Glutamatergic neuron (in vitro differentiated cells): ENCODE measurements at places on chromosomes 11 and 22. TPM values are rescaled to one million over a fixed set of nuclear protein-coding genes. Genes with fewer than 3 reads are reported as not detected.
A peak's percentile ranks its signal among the peaks of the same experiment; 100 is the strongest.

The LDHAL6A gene
- total RNA-seq, result not detected

GRCh38 chr11:23704183-23704582 is 792.7 kb upstream of the LUZP2 start:
- H3K27me3 ChIP-seq, result peaks cover 3% of the 10 kb centered on the region
- no peaks in the 10 kb centered on the region for H3K4me1 ChIP-seq
- H3K36me3 ChIP-seq, result no peaks in the 10 kb centered on the region
- H3K27ac ChIP-seq, result no peak overlapping the region
- no peak for DNase-seq

The RFPL3 gene
- not detected for total RNA-seq

- no peak overlapping the region for H3K4me3 ChIP-seq
- H3K36me3 ChIP-seq, result no peaks in the 10 kb centered on the region
- peaks cover 10% of the 10 kb centered on the region for H3K27me3 ChIP-seq
- H3K27ac ChIP-seq, result no peak overlapping the region
- peaks cover 10% of the 10 kb centered on the region for H3K4me1 ChIP-seq
- DNase-seq, result no peak
These were observed 16.3 kb downstream of the SUN2 start for GRCh38 chr22:38739300-38740055.

The SLN gene
- not detected for total RNA-seq

DNA sequence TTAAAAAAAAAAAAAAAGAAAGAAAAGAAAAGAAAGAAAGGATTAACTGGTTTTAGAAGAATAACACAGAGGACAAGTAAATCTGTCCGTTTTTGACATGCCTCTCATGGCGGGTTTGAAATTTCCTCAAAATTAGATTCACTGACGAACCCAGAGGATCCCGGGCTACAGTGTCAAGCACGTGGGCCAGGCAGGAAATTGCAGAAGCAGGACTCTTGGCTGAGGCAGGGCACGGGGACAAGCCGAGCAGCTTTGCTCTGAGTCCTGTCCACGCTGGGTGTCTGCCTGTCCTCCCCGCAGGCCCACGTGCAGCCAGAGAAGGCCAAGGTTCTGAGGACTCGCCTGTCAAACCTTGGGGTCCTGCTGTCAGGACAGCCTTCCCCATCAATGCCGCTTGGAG is 24.7 kb downstream of the GAL start:
- H3K27me3 ChIP-seq, result peaks cover 2% of the 10 kb centered on the region
- no peak overlapping the region for H3K4me3 ChIP-seq
- H3K4me1 ChIP-seq, result peaks cover 10% of the 10 kb centered on the region

The HTATIP2 gene
- total RNA-seq, result 6.2 TPM

DNA sequence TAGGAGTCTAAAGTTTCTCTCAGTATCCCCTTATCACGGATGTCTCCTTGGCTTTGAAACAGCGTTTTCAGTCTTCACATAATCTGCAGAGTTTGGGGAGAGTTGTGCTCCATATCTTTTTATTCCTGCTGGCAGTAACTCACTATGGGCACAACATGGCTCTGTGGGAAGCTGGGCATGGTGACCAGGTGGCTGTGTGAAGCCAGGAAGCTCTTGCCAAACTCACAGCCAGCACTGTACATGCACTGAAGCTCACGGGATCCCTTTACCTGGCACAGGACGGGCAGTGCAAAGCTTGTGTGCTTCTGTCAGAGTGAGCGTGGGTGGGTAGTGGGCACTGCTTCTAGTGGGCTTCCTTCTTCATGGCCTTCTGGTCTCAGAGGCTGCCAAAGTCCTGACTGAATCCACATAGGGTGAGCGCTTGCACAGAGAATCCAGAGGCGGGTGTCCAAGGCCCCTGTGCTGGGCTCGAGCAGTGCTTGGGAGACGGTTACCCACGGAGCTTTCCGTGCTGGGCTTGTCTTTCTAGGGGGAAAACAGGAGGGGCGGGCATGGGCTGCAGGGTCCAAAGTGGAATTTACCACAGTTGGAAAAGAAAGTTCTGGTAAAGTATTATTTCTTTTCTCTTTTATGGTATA is 10.8 kb upstream of the KDM4E start:
- no peaks in the 10 kb centered on the region for H3K27me3 ChIP-seq
- H3K4me1 ChIP-seq, result no peaks in the 10 kb centered on the region
- no peak overlapping the region for H3K4me3 ChIP-seq
- H3K27ac ChIP-seq, result no peak overlapping the region

DNA sequence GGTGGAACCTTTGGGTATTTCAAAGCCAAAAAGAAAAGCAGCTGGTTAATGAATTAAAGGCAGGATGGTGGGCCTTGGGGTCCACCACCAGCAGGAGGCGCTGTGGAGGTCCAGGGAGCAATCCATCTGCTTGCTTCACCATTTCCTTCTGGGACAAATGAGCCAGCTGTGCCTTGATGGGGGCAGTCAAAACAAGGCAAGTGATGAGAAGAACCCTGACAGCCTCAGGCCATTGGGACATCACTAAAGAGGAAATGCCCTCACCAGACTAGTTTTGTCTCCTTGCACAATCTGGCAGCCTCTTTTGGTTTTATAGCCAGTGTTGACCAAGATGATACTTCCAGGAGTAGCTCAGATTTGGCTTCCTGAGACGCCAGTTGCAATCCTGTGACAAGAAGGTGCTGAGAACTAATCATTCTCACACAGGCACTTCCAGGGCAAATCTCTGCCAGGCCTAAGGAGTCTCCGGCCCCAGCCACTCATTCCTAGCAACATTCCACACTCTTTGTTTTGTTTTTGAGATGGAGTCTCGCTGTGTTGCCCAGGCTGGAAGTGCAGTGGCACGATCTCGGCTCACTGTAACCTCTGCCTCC is 38.2 kb upstream of the WEE1 start:
- H3K27me3 ChIP-seq, result peaks cover 3% of the 10 kb centered on the region
- peaks cover 8% of the 10 kb centered on the region for H3K4me1 ChIP-seq
- DNase-seq, result peak; percentile 82
- no peak overlapping the region for H3K27ac ChIP-seq
- H3K4me3 ChIP-seq, result no peak overlapping the region

The SLC17A6 gene
- 170 TPM for total RNA-seq

DNA sequence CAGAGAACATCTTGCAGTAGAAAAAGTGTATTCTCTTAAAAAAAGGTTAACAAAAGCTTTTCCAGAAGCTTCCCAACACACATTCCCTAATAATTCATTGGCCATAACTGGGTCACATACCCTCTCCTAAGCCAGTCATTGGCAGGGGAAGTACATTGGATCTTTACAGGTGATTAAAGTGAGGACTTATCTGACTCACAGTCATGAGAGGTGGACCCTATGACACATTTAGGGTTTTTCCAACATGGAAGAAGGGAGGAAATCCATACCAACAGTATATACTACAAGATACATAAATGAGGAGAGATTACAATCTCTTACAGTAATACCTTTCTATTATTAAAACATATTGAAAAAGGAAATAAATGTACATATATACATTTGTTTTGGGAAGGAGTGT is 72.2 kb downstream of the CCDC73 start:
- H3K4me1 ChIP-seq, result no peaks in the 10 kb centered on the region
- H3K4me3 ChIP-seq, result no peak overlapping the region
- no peaks in the 10 kb centered on the region for H3K36me3 ChIP-seq
- no peaks in the 10 kb centered on the region for H3K27me3 ChIP-seq
- H3K27ac ChIP-seq, result no peak overlapping the region
- DNase-seq, result no peak

DNA sequence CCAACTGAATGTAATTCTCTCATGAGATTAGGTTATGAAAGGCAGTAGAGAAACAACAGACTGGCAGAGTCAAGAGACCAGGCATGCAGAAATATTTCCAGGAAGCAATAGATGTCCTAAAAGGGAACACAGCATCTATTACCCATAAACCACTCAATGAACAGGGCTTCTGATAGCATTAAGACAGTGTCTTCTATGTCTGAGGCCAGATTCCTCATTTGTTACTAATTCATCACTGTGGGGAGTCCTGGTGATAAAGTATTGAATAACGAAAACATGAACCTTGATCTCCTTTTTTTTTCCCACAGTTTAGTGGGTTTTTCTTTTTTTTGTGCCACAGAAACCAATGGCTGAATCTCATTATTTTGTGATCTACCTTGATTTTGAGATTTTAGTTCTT is 339.0 kb downstream of the METTL15 start:
- no peak overlapping the region for H3K4me3 ChIP-seq
- no peaks in the 10 kb centered on the region for H3K4me1 ChIP-seq
- no peak for DNase-seq
- H3K27me3 ChIP-seq, result no peaks in the 10 kb centered on the region
- H3K36me3 ChIP-seq, result no peaks in the 10 kb centered on the region
